ENCODE measurements at places on chromosomes 12 and 14. TPM values are rescaled to one million over a fixed set of nuclear protein-coding genes. Genes with fewer than 3 reads are reported as not detected.

Gene CIDEB
- total RNA-seq, result not detected

DNA sequence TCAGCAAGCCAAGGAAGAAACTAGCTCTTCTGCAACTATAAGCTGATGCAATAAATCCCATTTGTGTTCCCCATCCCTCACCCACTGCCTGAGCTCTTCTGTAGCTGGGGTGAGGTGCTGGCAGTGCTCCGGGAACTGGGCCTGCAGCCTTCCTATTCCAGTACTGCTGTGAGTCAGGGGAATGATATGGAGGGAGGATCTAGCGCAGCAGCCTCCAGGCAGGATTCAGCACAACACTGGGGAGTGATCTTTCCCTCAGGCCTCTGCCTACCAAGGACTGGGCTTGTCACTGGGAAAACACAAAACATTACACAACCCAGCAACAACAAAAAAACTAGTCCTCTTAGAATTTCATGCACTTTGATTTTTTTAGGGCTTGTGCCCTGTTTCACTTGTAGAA, 58.7 kb downstream of the ST8SIA1 start:
- no peak overlapping the region for H3K27ac ChIP-seq
- H3K4me3 ChIP-seq, result no peak overlapping the region
- H3K4me1 ChIP-seq, result no peaks in the 10 kb centered on the region
- peak; percentile 37 for DNase-seq
- H3K36me3 ChIP-seq, result no peaks in the 10 kb centered on the region

- H3K4me3 ChIP-seq, result no peak overlapping the region
- DNase-seq, result no peak
- no peaks in the 10 kb centered on the region for H3K36me3 ChIP-seq
- H3K27ac ChIP-seq, result no peak overlapping the region
Observed at GRCh38 chr14:106493962-106494823, 967.8 kb downstream of the TMEM121 start.

GRCh38 chr12:90333939-90334338, 621.0 kb downstream of the CCER1 start:
- H3K4me3 ChIP-seq, result no peak overlapping the region
- no peaks in the 10 kb centered on the region for H3K36me3 ChIP-seq
- no peaks in the 10 kb centered on the region for H3K27me3 ChIP-seq
- no peak for DNase-seq
- no peak overlapping the region for H3K27ac ChIP-seq
- no peaks in the 10 kb centered on the region for H3K4me1 ChIP-seq

DNA sequence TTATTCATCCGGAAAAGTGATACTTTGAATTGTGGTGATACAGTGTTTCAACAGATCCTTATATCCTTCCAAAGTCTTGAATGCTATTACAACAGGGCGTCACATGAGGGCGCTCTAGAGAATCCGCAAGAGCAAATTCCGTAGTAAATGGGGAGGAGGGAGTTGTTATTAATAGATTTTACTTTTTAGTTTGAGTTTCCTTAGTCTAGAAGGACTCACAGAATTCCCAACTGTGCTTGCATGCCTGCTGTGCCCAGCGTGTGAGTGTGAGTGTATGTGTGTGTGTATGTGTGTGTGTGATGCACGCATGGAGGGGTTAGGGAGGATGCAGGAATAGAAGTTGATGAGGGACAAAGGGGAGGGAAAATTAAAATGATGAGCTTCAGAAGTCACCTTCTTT, 375.3 kb downstream of the C12orf75 start:
- no peak overlapping the region for H3K4me3 ChIP-seq
- H3K36me3 ChIP-seq, result no peaks in the 10 kb centered on the region
- DNase-seq, result peak; percentile 81
- peaks cover 13% of the 10 kb centered on the region for H3K4me1 ChIP-seq
- H3K27me3 ChIP-seq, result no peaks in the 10 kb centered on the region
- H3K27ac ChIP-seq, result no peak overlapping the region

- no peaks in the 10 kb centered on the region for H3K27me3 ChIP-seq
- no peaks in the 10 kb centered on the region for H3K36me3 ChIP-seq
- peak; percentile 11 for DNase-seq
- H3K27ac ChIP-seq, result no peak overlapping the region
Observed at GRCh38 chr12:16622338-16622737, 16.4 kb upstream of the LMO3 start.

- DNase-seq, result peak; percentile 55
- H3K4me1 ChIP-seq, result peaks cover 21% of the 10 kb centered on the region
- H3K4me3 ChIP-seq, result no peak overlapping the region
- H3K27ac ChIP-seq, result no peak overlapping the region
- H3K27me3 ChIP-seq, result no peaks in the 10 kb centered on the region
Observed at GRCh38 chr12:1517007-1517406, 77.4 kb downstream of the FBXL14 start.

Measured in cardiac muscle cell (in vitro differentiated cells and primary cell).